ENCODE measurements at places on chromosomes 16 and 17.
A peak's percentile ranks its signal among the peaks of the same experiment; 100 is the strongest.

GRCh38 chr17:47700471-47701449, 6.8 kb downstream of the TBKBP1 start:
- DNase-seq = peak; percentile 69

DNA sequence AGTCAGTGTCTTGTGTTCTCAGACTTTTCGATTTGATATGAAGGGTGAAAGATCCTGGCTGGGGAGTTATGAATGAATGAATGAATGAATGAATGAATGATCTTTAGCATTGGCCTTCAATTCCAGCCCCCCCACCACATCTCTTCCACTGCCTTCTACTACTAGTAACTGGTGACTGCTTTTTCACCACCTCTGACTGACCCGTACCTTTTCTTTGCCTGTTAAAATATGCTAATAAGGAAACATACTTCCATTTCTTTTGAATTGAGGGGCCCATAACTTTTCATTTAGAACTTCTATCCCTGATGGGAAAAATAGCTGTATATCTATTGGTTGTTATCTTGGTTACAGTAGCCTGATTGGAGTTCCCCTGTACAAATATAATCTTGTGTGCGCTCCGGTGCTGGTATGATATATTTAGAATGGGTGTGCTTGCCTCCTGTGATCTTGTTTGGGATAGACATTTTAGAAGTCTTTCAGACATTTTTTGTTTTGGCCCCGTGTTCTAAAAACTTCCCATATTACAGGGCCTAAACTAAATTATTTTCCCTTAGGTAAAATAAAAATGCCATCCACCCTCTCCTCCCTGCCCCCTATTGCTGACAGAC, 3.4 kb downstream of the LYRM1 start:
- DNase-seq = no peak

- DNase-seq = peak; percentile 53
Measured at GRCh38 chr17:31008374-31009041, 37.7 kb downstream of the RNF135 start.

DNA sequence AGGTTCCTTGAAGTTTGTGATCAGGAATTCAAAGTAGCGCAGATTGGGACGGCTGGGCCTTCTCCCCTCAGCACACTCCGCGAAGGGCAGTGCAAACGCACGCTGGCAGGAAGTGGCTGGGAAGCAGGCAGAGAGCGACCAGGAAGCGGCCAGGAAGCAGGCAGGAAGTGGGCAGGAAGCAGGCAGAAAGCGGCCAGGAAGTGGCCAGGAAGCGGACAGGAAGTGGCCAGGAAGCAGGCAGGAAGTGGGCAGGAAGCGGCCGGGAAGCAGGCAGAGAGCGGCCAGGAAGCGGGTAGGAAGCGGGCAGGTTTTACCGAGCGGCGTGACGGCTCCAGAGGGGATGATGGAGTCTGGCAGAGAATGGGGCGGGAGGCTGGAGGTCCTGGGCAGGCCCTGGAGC, 3.2 kb downstream of the DPEP1 start:
- no peak for DNase-seq

- no peak for DNase-seq
Measured at GRCh38 chr16:4487955-4488498, 11.8 kb downstream of the HMOX2 start.
